ENCODE measurements at places on chromosomes 2 and 18. TPM values are rescaled to one million over a fixed set of nuclear protein-coding genes. Genes with fewer than 3 reads are reported as not detected.

The SKA1 gene
- 11.4 TPM for total RNA-seq

The PROKR1 gene
- not detected for total RNA-seq

The TTC39C gene
- 33.7 TPM for total RNA-seq

The TAF1B gene
- total RNA-seq: 14.3 TPM

The VSNL1 gene
- 12.8 TPM for total RNA-seq

The BCL11A gene
- total RNA-seq: 4.6 TPM

The EFR3B gene
- total RNA-seq: 0.55 TPM

The RBBP8 gene
- 127 TPM for total RNA-seq

The GPAT2 gene
- 2.8 TPM for total RNA-seq

The DYNAP gene
- not detected for total RNA-seq
